ENCODE measurements at places on chromosomes 3 and 15.

- DNase-seq: peak; percentile 60
These were observed 188.1 kb downstream of the USP13 start for GRCh38 chr3:179840985-179841384.

- no peak for DNase-seq
These were observed 164.5 kb downstream of the EBLN2 start for GRCh38 chr3:73225991-73226390.

DNA sequence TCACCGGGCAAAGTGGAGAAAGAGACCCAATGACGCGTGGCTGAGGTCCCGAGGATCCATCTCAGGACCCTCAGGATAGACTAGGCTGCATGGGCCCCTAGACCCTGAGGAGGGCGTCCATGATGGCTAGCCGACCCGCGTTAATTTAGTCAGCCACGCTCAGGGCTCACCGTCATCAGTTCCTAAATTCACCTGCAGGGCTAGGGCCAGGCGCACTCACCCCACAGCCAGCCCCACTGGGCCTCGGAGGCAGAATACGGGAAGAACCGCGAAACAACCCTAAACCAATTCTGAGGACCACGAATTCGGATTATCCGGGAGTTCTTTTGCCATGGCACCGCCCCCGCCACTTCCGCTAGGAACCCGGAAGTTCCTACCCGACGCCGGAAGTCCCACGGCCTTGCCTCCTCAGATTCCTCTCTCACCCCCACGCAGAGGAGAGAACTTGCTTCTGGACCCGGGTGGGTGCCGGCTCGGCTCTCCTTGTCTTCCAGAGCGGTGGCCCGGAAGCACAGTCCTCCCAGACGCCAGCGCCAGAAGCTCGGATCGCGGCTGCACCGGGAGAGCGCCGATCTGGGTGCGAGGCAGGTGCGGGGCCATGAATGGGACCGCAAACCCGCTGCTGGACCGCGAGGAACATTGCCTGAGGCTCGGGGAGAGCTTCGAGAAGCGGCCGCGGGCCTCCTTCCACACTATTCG lies at the start of the genes EAF1 and METTL6:
Gene EAF1, plus strand, starts transcription at position 417 of the 699 bp plus-strand sequence. Its CDS starts 182 bp downstream, at position 599.
Gene METTL6, minus strand, starts transcription at position 363 of the 699 bp plus-strand sequence. CDS start 1,033 bp downstream, outside the sequence.
- DNase-seq: no peak

DNA sequence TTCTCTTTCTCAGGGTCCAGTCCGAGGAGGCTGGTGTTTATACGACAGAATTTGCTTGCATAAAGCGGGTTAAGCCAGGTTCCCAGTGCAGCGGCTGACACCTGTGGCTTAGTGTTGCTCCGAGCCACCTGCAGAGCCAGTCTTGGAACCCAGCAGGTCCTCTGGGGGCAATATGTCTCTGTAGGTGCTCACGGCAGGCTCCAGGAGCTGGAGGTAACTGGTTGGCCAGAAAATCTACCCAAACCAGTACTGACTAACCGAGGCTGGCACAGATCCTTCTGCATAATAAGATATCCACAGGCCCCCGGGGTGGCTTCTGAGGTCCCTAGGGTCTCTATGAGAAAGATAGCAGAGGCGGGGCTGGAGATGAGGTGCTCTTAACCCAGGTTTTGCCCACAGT lies 3.2 kb downstream of the MGLL start:
- DNase-seq: no peak

DNA sequence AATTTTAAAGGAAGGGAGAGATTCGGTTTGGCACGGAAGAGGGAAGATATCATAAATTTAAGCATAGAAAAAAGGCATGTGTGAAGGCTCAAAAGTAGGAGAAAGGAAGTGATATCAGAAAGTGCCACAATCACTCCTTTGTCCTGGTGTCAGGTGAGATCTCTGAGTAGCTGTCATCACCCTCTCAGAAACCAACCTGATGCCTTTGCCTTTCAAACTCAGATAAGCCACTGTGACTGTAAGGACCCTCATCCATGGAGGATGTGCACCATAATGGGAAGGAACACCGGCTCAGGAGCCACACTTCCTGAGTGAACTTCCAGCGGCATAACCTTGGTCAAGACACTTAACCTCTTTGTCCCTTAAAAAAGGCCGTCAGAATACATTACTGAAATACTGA lies 318.7 kb upstream of the SEMA6D start:
- DNase-seq: no peak

DNA sequence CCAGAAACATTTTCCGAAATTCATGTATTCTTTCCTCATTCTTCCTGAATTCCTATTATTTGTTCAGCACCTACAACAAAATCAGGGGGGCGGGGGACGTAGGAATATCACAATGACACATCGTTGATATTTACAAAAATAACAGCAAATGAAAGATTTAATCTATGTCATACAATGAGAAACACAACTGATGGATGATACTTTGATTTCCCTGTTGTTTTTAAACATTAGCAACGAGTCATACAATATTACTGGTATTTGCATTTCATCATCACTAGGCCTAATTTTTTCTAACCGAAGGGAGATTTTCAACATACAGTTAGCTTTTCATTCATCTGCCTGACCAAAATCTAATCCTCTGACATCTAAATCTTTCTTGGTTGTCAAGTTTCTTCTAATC lies 45.3 kb upstream of the INO80 start:
- peak; percentile 5 for DNase-seq

DNA sequence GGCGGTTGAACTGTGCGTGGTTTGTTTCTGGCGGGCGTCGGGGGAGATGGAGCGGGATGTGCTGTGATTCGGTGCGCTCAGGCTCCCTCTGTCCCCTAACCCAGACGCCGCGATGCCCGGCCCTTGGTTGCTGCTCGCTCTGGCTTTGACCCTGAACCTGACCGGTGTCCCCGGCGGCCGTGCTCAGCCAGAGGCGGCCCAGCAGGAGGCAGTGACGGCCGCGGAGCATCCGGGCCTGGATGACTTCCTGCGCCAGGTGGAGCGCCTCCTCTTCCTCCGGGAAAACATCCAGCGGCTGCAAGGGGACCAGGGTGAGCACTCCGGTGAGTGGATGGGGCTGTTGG lies 1.2 kb downstream of the TRH start:
- DNase-seq: no peak

DNA sequence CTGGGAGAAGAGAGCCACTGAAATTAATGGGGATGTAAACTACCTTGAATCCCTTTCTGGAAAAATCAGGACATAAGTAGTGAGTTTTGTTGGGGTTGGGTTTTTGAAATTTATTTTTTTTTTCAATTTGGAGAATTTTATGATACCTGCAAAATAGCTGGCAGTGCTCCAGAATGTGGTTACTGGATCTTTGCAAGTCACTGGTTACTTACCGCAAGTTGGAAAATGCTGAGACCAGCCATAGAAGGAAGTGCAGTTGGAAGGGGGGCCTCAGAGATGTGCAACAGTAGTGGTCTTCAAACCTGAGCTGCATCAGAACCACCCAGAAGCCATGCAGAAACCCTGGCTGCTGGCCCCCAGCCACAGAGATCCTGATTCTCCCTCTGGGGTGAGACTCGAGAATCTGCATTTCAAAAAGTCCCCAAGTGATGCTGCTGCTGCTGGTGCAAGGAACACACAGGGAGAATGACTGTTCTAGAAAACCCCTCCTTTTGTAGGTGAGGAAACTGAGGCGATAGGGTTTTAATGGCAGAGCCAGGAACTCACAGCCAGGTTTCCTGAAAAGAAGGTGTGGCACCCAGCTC lies 39.7 kb downstream of the SEMA5B start:
- DNase-seq: no peak

DNA sequence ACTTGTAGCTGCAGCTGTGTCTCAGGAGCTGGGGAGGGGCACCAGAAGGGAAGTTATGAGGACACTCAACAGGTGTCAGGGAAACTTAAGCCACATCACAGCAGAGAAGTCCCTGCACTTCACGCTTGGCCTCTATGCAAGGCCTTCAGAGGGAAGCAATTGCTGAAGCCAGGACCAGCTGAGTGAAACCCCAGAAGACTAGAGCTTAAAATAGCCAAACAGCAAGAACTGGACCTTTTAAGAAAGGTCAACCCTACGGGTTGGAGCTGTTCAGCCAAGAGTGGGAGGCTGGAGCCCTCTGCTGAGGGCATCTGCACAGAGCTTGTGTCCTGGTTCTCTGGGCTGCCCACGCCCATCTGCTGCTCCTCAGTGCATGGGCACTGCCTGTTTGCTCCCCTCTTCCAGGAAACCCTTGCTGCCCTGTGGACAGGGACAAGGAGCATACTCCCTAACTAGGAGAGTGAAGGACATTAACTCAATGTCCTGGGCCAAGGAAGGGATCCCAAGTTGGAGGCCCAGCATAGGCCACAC lies 3.9 kb upstream of the GRAMD2A start:
- no peak for DNase-seq

GRCh38 chr3:13197281-13197680 lies 124.1 kb upstream of the IQSEC1 start:
- no peak for DNase-seq

GRCh38 chr15:60569596-60569995 lies 90.7 kb upstream of the ICE2 start:
- no peak for DNase-seq

GRCh38 chr15:41978534-41978933 lies 6.2 kb upstream of the EHD4 start:
- no peak for DNase-seq

GRCh38 chr3:97860364-97860763 lies 38.6 kb downstream of the CRYBG3 start:
- DNase-seq: no peak

DNA sequence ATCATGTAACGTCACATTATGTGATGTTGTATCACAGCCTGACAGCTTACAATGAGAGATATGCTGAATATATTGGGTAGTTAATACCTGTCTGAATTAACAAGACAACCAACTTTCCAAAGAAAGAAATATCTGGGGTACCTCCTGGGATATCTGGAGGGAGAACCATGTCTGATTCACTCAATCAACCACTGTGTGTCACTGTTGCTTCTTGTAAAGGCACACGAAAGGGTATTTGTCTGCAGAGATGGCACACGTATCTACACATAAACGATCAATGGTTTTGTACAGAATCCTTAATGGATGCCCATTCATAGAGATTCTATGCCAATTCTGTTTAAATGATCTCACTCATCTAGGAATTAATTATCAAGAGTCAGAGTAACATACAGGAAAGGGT lies 252.1 kb upstream of the TMCO5A start:
- no peak for DNase-seq

DNA sequence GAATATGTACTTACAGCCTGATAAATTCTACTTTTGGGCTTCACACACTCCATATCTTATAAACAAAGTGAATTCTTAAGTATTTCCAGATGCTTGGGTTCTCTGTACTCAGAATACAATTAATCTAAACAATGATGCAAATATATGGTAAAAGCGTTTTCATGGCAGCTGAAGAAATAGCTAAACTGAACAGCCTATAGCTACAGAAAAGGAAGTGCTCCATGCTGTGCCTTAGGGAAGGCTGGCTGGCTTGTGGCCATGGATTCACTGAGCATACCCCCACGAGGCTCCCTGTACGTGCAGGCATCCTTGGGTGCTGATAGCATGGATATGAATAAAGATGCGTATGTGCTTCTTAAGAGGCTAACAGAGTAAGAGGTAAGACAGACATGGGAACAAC lies 264.0 kb downstream of the KLF13 start:
- DNase-seq: no peak

- peak; percentile 37 for DNase-seq
These were observed 65.0 kb downstream of the CEMIP start for GRCh38 chr15:80844011-80844732.

- no peak for DNase-seq
These were observed 63.1 kb downstream of the EIF4E3 start for GRCh38 chr3:71662056-71662455.

- DNase-seq: no peak
These were observed 71.4 kb downstream of the SMAD3 start for GRCh38 chr15:67136802-67137201.

GRCh38 chr15:98103570-98103969 lies 143.1 kb downstream of the ARRDC4 start:
- DNase-seq: no peak

- no peak for DNase-seq
These were observed 68.8 kb downstream of the APBA2 start for GRCh38 chr15:28954466-28955159.

DNA sequence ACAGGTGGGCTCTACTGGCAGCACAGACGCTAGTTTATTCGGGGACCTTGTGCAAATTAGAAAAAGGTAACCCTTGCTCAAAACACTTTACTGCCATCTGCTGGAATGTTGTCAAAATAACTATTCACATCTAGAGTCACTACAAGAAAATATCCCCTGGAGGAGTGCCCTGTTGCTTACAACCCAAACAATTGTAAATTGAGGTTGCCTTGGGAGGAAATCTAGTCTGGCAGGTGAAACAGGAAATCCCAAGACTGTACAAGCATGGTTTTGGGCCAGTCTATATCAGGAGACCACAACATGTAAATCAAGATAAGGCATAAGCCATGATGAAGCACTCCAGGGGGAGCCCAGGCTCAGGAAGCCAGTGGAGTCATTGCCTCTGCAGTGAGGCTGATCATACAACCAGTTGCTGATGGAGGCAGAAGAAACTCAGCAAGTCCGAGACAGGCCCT lies 136.8 kb upstream of the ACP3 start:
- peak; percentile 20 for DNase-seq

GRCh38 chr3:64935971-64936370 lies 248.2 kb upstream of the ADAMTS9 start:
- no peak for DNase-seq

DNA sequence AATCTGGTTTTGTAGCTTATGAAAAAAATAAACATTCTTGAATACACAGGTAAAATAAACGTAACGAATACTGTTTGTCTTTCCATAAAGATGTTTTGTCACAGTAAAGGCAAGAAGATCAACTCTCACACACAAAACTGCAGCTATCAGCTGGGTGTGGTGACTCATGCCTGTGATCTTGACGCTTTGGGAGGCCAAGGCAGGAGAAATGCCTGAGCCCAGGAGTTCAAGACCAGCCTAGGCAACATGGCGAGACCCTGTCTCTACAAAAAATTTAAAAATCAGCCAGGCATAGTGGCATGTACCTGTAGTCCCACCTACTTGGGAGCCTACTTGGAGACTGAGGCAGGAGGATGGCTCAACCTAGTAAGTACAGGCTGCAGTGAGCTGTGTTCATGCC lies 39.6 kb downstream of the CBLB start:
- no peak for DNase-seq

GRCh38 chr3:178325330-178325729 lies 210.9 kb upstream of the KCNMB2 start:
- DNase-seq: no peak

DNA sequence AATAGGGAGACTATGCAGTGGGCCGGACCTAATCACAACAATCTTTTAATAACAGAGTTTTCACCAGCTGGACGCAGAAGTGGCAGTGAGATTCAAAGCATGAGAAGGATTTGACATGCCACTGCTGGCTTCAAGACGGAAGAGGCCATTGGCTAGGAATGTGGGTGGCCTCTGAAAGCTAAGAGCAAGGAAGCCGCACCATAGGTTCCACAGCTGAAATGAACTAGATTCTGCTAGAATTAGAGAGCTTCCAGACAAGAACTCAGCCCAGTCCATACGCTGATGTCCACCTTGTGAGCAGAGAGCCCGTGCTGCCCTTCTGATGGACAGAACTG lies 6.9 kb upstream of the NCBP2 start:
- no peak for DNase-seq
